Kidney epithelial cell (primary cell): ENCODE measurements at places on chromosomes 6 and 20.

DNA sequence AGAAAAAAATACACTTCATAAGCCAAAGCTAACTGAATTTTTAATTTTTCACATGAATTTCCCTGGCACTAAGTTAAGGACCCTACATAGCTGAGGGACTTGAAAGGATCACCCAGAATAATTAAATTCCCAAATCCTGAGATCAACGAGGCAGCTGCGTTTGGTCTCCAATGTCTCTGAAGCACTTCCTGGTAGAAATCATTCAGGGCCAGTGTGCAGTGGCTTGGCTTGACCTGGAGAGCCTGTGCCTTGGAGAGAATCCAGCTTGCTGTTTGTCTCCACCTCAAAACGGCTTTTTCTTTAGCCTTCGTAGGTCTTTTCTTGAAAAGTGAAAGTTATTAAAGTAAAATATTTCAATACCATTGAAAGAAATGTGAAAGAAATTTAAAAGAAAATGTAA lies 92.4 kb downstream of the SMOC2 start:
- no peak for DNase-seq

GRCh38 chr6:158697811-158698210 lies 48.0 kb downstream of the SYTL3 start:
- DNase-seq: no peak

- peak; percentile 12 for DNase-seq
These were observed 135.9 kb downstream of the KHDRBS2 start for GRCh38 chr6:62150048-62150663.

GRCh38 chr6:147642458-147642857 lies 134.0 kb downstream of the SAMD5 start:
- no peak for DNase-seq

- no peak for DNase-seq
These were observed 99.4 kb upstream of the VGLL2 start for GRCh38 chr6:117165911-117166499.

DNA sequence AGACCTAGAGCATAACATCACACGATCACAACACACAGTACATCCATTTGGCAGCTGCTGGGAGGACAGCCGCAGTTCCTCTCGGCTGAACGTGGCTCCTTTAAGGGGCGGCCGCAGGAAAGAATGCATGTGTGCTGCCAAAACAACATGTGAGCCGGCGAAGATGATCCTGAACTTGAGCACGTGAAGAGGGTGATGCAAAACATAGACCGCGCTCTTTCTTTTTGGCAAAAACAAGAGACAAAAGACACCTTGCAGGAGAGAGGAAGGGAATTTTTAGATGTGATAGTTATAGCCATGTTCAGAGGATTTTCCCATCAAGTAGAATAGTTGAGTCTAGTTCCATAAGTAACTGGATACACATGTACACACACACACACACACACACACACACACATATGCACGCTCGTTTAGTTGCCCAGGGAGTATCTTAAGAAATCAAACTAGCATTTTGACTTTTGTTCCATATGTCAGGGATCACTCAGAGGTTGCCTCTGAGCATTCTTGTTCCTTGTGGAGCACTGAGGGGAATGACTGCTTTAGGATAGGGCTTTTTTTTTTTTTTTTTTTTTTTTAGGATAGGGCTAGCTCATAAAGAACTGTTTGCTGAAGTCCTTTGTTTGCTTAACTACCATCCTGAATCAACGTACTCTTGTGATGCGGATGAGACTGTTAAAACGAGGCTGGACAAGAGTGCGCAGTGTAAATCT lies 21.7 kb upstream of the RANBP9 start:
- peak; percentile 31 for DNase-seq

- no peak for DNase-seq
These were observed 7.7 kb downstream of the RBM39 start for GRCh38 chr20:35734374-35734773.

GRCh38 chr20:56628873-56629463 lies at the start of gene TFAP2C:
Gene TFAP2C (plus strand): TSS chr20:56629306. CDS start chr20:56629545, 239 bp downstream.
- no peak for DNase-seq

DNA sequence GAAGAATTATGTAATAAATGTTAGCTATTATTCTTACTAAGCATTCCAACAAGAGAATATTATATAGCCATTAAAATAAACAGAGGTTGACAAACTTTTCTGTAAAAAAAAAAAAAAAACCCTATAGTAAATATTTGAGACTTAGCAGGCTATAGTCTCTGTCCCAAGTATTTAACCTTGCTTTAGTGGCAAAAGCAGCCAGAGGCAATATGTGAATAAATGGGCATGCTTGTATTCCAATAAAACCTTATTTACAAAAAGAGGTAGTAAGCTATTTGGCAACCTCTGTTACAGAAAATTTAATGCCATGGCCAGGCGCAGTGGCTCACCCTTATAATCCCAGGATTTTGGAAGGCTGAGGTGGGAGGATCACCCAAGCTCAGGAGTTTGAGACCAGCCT lies 14.6 kb downstream of the CDK5RAP1 start:
- no peak for DNase-seq

DNA sequence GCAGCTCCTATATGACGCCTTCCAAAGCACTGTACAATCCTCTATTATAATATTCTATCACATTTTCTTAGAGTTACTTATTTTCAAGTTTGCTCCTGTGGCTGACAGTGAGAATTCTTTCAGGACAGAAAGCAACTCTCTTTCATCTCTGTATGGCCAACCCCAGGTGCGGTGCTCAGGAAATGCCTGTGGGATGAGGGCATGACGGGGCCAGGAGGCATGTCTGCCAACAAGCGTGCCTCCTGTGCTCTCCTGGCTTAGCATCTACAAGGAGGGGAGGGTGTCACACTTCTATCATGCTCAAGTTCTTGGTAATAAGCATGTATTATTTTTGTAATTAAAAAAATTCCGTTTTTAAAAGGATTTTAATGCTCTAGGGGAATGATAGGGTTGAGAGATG lies 11.4 kb downstream of the MRPL14 start:
- DNase-seq: peak; percentile 80

DNA sequence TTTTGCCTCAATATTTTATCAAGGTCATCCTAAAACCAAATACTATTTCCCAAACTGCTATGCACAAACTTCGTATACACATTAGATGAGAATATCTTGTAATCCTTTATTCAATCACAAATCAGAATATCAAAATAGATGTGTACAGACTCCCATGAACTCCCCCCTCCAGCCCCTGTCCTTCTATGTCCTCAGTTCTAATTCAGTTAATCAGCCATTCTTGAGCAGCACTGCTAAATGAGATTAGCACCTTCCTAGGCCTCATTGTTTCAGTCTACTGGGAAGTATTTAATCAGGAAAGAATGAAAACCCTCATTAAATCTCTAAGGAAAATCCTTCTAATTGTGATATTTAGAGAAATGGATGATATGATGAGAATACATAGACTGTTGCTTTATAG lies 36.6 kb downstream of the RCAN2 start:
- no peak for DNase-seq

- no peak for DNase-seq
These were observed 16.1 kb downstream of the DOK5 start for GRCh38 chr20:54491506-54491905.

GRCh38 chr20:1856424-1856823 lies 38.8 kb upstream of the SIRPA start:
- no peak for DNase-seq

GRCh38 chr6:137756788-137757187 lies 110.3 kb upstream of the TNFAIP3 start:
- no peak for DNase-seq

GRCh38 chr6:35146453-35146852 lies 5.3 kb upstream of the TCP11 start:
- DNase-seq: no peak

DNA sequence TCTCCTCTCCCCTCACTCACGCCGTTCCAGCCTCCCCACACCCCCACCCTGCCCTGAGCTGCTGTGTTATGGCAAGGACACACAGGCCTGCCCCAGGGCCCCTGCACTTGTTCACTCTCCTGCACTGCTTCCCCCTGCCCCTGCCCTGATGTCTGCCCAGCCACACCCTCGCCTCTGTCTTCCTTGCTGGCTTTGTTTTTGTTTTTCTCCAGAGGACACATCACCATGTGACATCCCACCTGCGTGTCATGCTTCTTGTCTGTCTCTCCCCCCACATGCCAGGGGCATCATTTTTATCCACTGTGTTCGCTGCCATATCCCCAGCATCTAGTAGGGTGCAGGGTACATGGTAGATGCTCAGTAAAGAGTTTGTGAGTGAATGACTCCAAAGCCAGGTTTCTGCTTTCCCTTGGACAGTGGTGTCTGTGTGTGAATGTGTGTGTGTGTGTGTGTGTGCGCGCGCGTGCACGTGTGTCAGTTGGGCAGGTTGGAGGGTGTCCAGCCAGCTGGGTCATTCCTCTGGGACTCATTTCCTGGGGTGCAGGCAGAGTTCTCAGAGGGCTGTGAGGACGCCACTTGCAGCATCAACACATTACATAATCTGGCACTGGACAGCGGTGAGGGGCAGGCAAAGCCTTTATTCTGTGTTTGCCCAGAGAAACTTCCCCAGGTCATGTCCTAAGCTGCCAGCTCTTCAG lies 60.6 kb downstream of the STK35 start:
- no peak for DNase-seq

- DNase-seq: no peak
These were observed 3.0 kb downstream of the YWHAB start for GRCh38 chr20:44888226-44889103.

DNA sequence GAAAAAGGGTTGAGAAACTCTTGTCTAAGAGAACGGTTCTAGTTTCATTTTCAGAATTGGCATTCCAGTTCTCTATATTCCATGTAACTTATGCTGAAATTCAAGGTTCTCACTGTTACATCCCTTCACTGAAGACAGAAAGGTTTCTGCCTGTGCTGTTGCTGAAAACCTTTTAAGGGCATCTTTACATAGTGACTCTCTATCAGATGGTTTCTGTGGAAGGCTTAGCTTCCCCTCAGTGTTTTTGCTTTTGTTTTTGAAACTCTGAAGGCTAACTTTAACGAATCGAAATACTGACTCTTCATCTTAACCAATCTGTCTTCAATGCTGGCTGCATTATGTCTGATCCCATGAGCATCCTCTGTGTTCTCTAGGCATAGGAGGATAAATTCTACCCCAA lies 1286.2 kb upstream of the EYS start:
- DNase-seq: no peak

GRCh38 chr20:50130995-50131394 lies 18.0 kb upstream of the UBE2V1 start:
- no peak for DNase-seq

GRCh38 chr6:41162687-41163418 lies at the start of gene TREM2:
Gene TREM2 (minus strand): TSS chr6:41163116. CDS start chr6:41163082, 34 bp downstream.
- DNase-seq: no peak

DNA sequence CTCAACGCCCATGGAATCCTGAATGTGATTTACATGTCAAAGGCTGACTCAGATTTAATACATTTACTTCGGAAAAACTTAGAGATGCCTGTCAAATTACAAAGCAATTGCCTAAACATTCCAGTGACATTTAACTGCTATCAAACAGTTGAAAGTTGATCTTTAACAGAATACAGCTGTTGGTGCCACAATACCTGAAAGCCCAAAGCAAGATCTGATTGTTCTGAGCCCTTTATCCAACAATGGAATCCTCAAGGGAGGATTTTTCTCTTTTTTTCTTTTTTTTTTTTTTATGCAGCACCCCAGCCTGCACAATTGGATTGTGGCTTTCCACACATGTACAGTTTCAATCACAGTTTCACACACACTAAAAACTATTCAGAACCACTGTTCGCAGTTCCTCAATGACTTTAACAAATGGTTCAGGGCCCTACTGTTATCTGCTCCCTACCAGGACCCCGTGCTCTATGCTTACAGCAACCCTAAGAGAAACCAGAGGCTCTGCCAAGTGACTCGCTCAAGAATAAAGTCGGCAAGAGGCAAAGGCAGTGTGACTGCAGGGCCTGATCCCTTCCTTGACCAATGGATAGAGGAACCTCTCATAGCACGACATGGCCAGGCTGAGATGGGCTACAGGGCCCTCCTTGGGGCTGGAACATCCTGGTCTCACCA lies 33.3 kb downstream of the EPB41L2 start:
- no peak for DNase-seq

- no peak for DNase-seq
These were observed 77.1 kb downstream of the ATRN start for GRCh38 chr20:3547906-3548305.

DNA sequence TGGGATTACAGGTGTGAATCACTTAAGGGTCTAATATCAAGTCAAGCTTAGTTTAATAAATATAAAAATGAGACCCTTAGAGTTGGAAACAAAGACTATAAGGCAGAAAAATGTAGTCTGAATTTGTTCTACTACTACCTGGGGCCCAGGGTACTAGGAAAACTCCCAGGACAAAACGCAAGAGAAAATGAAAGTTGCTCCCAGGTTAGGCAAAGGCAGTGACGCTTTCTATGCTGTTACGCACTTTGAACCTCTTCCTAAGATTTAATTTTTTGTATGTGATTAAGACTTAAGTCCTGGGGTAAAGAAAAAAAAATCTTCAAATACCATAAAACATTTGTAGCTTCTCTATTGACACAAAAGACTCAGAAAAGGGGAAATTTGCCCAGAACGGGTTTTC lies 17.3 kb downstream of the DSP start:
- no peak for DNase-seq

DNA sequence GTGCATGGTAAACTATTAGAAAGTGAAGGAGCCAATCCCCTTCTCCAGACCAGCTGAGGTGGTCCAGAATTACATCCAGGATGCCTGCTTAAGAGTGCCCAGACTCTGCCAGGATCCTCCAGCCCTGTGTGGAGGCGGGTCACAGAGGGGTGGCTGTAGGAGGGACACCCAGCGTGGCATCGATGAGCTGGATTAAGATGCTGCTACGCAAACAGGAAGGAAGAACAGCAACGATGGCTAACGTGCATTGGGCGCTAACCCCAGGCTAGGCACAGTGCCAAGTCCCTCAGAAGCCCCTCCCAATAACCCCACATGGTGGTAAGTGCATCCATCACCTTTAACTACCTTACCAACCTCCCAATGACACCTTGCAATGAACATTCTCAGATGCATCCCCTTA lies 63.9 kb upstream of the MRPS10 start:
- no peak for DNase-seq

DNA sequence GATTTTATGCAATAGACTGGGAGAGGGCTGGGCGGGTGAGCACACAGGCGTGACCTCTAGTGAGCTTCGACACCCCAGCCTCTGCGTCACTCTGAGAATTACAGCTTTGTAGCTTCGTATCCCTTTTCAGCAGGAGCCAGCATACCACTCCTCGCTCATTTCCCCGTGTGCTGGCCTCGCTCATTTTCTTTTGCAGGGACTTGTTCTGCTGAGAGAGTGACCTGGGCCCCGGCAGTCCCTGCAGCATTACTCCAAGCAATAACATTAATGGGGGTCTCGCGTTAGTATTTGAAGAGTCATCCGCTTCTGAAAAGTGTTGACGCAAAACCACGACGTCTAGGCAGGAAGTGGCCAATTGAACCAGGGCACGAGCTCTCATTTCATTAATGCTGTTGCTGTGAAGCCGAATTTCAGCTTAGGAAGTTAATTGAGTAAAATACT lies 193.7 kb downstream of the QKI start:
- DNase-seq: no peak
